ENCODE measurements at places on chromosomes 5 and 9.

GRCh38 chr9:116219686-116220085 lies 66.1 kb downstream of the PAPPA start:
- no peak for DNase-seq

DNA sequence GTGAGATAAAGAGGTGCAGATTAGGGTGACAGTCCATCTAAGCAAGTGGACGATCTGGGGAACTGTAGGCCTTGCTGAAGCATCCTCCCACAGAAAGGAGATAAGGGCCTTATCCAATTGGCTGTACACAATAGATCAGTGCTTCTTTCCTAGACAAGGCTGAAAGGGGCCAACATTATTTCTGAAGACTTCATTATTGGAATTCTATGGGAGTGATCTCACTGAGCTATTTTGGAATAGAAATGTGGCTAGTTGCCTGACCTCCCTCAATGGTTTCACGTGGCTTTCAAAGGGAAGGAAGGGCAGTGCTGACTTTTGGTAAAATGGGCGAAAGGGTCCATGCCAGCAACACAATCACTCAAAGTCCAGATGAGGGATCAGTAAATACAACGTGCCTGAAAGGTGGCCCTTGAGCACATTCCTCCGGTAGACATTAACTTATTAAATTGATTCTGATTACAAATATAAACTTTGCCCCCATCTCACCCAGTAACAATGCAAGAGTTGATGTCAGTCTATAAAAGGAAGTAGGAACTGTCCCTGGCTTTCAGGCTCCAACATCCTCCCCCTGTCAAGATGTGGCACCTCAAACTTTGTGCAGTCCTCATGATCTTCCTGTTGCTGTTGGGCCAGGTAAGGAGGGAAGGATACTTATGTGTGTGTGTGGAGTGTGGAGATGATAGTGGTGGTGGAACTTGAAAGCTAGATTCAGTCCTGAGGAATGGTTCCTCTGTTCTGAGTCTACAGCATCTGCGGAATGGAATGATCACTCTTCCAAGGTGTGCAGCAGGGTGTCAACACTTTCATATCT lies at the start of gene LEAP2:
Gene LEAP2 (plus strand): TSS at position 550 of the 811 bp plus-strand sequence. CDS start 27 bp downstream, at position 577.
- DNase-seq = no peak

DNA sequence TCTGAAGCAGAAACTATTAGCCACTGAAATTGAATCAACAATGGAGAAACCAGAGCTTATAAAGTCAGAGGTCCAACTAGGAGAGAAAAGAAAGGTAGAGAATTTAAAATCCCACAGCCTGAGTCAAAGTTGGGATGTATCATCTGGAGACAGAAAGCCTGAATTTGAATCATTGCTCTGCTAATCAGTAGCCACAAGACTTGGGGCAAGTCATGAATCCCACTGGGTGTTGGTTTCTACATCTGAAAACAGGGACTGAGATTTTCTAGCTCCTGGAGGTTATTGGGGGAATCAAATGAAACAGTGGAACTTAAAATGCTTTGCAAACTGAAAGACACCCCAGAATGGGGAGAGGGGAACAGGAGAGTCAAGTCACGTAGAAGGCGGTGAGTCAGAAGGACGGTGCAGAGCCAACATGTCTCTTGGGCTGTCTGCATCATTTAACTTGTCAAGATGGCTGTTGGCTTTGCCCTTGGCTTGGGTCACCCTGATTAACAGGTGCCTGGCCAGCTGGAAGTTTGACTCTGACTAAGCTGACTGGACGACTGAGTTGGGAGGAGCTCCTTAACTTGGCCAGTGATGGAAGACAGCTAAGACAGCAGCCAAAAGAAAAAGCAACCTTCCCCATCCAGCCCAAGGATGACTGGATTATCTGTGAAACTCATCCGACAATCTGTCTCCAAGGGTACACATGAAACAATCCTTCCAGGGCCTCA lies 60.6 kb upstream of the ADRA1B start:
- DNase-seq = no peak

GRCh38 chr5:151405334-151406160 lies 41.9 kb upstream of the SLC36A1 start:
- no peak for DNase-seq

DNA sequence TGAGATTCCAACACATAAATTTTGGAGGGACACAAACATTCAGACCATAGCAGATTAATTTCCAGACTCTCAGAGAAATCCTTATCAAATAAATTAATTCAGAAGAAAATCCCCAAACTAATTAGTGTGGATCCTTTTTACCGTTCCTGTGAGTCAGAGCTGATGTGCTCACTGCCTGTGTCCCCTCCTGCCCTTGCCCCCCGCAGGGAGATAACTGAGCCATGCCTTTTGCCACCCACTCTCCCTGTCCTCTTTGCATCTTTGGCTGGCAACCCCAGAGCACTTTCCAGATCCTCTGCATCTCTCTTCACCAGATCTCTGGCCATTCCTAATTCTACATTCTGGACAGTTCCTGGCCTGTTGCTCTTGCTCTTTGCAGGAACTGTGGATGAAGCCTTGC lies 135.4 kb upstream of the MAP1B start:
- DNase-seq = no peak

DNA sequence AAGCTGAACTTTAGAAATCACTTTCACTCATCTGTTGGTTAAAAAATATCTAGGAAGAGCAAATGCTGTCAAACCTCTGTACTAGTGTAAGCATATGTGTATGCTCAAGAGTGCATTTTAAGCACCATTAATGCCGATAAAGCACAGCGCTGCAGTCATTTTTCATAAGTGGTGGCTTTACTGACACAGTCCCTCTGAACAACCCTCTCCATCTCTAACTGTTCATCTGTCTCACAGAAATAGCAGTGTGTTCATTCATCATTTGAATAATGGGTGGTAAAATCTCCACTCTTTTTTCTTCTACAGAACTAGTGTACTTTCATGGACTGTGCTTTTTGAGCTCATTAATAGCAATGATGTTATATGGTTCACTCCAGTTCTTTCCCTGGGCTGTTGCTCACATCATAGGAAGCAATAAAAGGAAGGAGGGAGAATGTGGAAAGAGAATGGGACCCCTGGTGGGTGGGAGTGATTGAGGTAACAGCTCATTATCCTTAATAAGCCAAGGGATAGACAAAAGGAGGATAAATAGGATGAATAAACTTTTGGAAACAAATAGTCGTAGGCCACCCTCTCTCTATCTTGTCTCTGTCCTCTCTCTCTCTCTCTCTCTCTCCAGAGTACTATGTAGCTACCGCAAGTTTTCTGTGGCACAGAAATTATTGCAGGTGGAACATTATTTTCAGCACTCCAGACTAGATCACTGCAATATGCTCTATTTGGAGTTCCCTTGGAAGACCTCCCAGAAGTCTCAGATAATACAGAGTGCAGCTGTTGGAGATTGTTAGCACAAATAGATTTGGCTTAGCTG lies 117.9 kb upstream of the PRDM9 start:
- DNase-seq = no peak

GRCh38 chr5:103211576-103212561 lies 46.7 kb upstream of the MACIR start:
- no peak for DNase-seq

DNA sequence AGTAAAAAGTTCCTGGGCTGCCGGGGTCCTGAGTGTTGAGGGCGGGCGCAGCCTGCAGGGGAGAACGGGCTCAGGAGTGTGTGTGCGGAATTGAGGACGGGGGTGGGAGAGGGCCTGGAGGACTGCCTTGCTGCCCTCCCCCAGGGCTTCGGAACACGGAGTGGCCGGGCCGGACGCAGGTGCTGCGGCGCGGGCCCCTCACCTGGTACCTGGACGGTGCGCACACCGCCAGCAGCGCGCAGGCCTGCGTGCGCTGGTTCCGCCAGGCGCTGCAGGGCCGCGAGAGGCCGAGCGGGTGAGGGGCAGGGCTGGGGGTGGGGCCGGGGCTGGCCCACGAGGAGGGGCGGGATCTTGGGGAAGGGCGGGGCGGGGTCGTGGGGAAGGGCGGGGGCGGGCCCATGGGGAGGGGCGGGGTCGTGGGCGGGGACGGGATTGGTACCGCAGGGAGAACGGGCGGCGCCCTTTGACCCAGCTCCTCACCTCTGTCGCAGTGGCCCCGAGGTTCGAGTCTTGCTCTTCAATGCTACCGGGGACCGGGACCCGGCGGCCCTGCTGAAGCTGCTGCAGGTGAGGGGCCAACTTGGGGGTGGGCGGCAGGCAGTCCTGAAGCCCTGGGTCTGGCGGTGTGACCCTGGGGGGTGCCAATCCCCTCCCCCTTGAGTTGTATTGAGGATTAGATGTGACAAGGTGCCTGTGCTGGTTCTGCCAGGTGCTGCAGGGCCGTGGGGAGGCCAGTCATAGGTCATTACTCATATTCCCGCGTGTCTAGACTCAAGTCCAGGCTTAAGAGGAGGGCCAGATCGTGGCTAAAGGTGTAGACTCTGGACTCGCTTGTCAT lies 7.1 kb downstream of the FPGS start:
- no peak for DNase-seq
